ENCODE measurements at places on chromosomes 16 and 17. TPM values are rescaled to one million over a fixed set of nuclear protein-coding genes. Genes with fewer than 3 reads are reported as not detected.
A peak's percentile ranks its signal among the peaks of the same experiment; 100 is the strongest.

The WNT3 gene
- total RNA-seq, result not detected

The BAIAP2 gene
- total RNA-seq, result 4.2 TPM

DNA sequence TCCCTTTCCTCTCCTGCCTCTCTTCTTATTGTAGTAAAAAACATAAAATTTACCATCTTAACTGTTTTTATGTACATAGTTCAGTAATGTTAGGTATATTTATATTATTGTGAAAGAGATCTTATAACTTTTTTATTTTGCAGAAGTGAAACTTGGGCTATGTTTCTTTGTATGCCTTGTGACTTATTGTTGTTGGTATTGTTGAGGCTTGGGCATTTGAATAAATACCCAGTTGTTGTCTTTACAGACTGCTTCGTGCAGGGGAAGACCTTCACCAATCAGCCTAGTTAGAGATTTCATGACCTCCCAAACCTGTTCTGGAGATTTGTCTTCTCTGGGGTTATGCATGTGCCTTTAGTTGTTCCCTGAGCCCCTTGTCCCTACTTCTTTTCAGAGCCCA lies 31.9 kb downstream of the REXO5 start:
- no peak for DNase-seq

GRCh38 chr17:5419959-5420653 lies at the start of gene RPAIN:
TSS of gene RPAIN (plus strand) at chr17:5420182. CDS start at chr17:5420211, 29 bp downstream.
- DNase-seq, result peak; percentile 94

DNA sequence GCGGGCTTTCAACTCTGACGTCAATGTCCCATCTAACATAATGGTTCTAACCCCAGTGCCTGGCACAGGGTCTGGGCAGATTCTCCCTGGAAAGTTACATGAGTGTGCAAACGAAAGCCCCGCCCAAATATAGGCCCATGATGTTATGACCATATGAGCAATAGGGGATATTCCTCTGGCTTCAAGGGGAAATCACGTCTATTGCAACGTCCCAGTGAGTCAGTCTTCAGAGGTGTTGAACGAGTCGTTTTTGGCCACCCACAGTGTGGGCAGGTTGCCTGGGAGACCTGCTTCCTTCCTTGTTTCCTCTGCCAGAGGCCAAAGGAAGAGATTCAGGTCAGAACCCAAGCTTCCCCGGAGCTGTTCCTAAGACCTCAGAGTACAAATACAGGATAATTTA lies 30.3 kb downstream of the PIK3R5 start:
- DNase-seq, result peak; percentile 91

The SLC47A2 gene
- not detected for total RNA-seq

GRCh38 chr17:56982312-56982711 lies 4.4 kb downstream of the SCPEP1 start:
- no peak for DNase-seq

The HS3ST3B1 gene
- total RNA-seq, result 26.0 TPM

The EMC6 gene
- total RNA-seq, result 41.8 TPM

The KRTAP4-5 gene
- total RNA-seq, result not detected

GRCh38 chr17:50828508-50829170 lies 6.7 kb upstream of the WFIKKN2 start:
- DNase-seq, result no peak

- peak; percentile 57 for DNase-seq
These were observed 3.7 kb upstream of the RAP1GAP2 start for GRCh38 chr17:2792366-2793169.

The ICAM2 gene
- total RNA-seq, result 41.9 TPM

- DNase-seq, result no peak
These were observed 234.6 kb downstream of the CPPED1 start for GRCh38 chr16:12569061-12569460.

The PABPN1L gene
- not detected for total RNA-seq

The SOX8 gene
- total RNA-seq, result 1.0 TPM

Measured in activated naive CD4-positive, alpha-beta T cell treated with anti-CD3 and anti-CD28 coated beads for 36 hours (primary cell).